Calu3 (cell line): ENCODE measurements at places on chromosomes 6 and 20. TPM values are rescaled to one million over a fixed set of nuclear protein-coding genes. Genes with fewer than 3 reads are reported as not detected.

GRCh38 chr20:46811224-46812084, 83.2 kb upstream of the EYA2 start:
- H3K4me1 ChIP-seq = peaks cover 17% of the 10 kb centered on the region
- no peak for DNase-seq
- H3K27me3 ChIP-seq = peaks cover 16% of the 10 kb centered on the region

DNA sequence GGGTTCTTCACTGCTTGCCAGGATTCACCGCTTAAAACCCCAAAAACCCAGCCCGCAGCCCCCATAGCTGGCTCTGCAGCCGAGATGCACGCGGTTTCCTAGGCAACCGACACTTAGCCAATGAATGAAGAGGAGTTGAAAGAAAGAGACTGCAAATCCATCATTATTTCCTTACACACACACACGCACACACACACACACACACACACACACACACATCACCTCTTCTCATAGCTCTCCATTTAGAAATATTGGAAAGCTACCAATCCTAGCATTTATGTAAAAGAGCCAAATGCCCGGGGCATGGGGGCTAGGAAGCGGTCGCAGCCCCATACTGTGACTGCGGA, 3.4 kb upstream of the TUBB2B start:
- H3K27me3 ChIP-seq = peaks cover 93% of the 10 kb centered on the region
- peak overlapping the region; percentile 73 for H3K4me3 ChIP-seq
- H3K27ac ChIP-seq = no peak overlapping the region
- peaks cover 16% of the 10 kb centered on the region for H3K36me3 ChIP-seq
- no peak for DNase-seq
- H3K4me1 ChIP-seq = peaks cover 11% of the 10 kb centered on the region

- H3K36me3 ChIP-seq = peaks cover 5% of the 10 kb centered on the region
- no peaks in the 10 kb centered on the region for H3K4me1 ChIP-seq
- no peak overlapping the region for H3K27ac ChIP-seq
- H3K27me3 ChIP-seq = no peaks in the 10 kb centered on the region
- DNase-seq = no peak
Observed at GRCh38 chr20:37856932-37857660, 45.8 kb upstream of the VSTM2L start.

- H3K4me1 ChIP-seq = no peaks in the 10 kb centered on the region
- no peak overlapping the region for H3K27ac ChIP-seq
- no peak overlapping the region for H3K4me3 ChIP-seq
- H3K27me3 ChIP-seq = no peaks in the 10 kb centered on the region
Observed at GRCh38 chr6:10014557-10014956, 400.3 kb downstream of the TFAP2A start.

GRCh38 chr6:63813566-63814120, 178.0 kb downstream of the PHF3 start:
- H3K4me1 ChIP-seq = no peaks in the 10 kb centered on the region
- no peak for DNase-seq
- H3K4me3 ChIP-seq = no peak overlapping the region

DNA sequence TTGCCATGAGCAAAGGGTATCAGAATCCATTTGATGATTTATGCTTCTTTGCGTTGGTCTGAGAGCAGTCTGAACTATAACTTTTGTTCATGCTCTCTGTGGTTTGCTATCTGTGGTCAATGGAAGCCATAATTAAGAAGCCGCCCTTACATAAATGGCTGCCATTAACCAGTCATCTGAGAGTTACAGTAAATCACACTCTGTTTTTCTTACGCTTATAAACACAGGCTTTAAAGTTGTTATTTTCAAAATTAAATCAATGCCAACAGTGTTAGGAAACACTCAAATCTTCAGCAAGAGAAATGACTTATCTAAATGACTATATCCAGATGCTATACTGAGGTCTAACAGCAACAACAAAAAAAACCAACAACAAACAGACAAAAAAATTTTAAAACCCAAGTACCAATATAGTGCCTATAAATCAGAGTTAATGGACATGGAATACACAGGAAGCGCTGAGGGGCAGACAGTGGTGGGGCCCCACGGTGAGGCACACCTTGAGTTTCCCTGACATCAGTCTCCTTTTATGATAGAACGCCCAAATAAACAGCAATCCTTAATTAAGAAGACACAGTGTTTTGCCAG, 108.0 kb upstream of the C6orf118 start:
- H3K27ac ChIP-seq = no peak overlapping the region
- no peak for DNase-seq
- H3K36me3 ChIP-seq = no peaks in the 10 kb centered on the region
- no peaks in the 10 kb centered on the region for H3K27me3 ChIP-seq
- no peaks in the 10 kb centered on the region for H3K4me1 ChIP-seq

- H3K27ac ChIP-seq = no peak overlapping the region
- H3K4me1 ChIP-seq = peaks cover 19% of the 10 kb centered on the region
- no peak overlapping the region for H3K4me3 ChIP-seq
- H3K27me3 ChIP-seq = peaks cover 15% of the 10 kb centered on the region
- no peaks in the 10 kb centered on the region for H3K36me3 ChIP-seq
Observed at GRCh38 chr6:43890197-43891062, 120.4 kb downstream of the VEGFA start.

DNA sequence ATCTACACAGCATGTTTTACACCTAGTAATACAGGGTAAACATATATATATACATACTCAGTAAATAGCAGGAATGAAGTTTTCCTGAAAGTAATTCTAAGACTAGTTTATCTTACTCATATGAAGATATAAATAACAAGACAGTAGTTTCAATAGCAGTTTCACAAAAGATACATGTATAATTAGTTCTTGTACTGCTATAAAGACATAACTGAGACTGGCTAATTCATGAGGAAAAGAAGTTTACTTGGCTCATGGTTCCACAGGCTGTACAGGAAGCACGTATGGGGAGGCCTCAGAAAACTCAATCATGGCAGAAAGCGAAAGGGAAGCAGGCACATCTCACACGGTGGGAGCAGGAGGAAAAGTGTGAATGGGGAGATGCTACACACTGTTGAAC, 16.9 kb downstream of the RARS2 start:
- no peak overlapping the region for H3K27ac ChIP-seq
- no peak overlapping the region for H3K4me3 ChIP-seq
- DNase-seq = no peak
- peaks cover 24% of the 10 kb centered on the region for H3K4me1 ChIP-seq
- no peaks in the 10 kb centered on the region for H3K36me3 ChIP-seq
- no peaks in the 10 kb centered on the region for H3K27me3 ChIP-seq

GRCh38 chr6:148494226-148494625, 151.6 kb downstream of the SASH1 start:
- no peaks in the 10 kb centered on the region for H3K27me3 ChIP-seq
- H3K4me3 ChIP-seq = no peak overlapping the region
- DNase-seq = no peak

GRCh38 chr20:18527836-18528235, 20.1 kb downstream of the SEC23B start:
- H3K27me3 ChIP-seq = no peaks in the 10 kb centered on the region
- H3K36me3 ChIP-seq = peaks cover 9% of the 10 kb centered on the region
- H3K27ac ChIP-seq = no peak overlapping the region
- no peak for DNase-seq

DNA sequence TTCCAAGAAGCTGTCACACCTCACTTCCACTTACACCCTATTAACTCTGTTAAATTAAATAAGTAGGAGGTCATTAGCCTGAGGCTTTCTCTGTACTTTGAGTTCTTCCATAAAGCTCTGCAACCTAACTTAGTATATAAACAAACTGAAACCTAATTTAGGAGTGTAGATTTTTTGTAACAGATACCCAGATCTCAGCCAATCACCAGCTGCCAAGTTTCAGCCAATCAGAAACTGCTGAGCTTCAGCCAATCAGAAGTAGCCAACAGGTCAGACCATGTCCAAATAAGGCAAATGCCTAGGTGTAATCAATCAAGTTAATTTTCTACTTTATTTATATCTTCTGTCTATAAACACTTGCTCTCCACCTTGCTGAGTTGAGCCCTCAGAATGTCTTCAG, 142.7 kb upstream of the SULF2 start:
- peak overlapping the region; percentile 45 for H3K27ac ChIP-seq
- H3K27me3 ChIP-seq = no peaks in the 10 kb centered on the region
- H3K4me3 ChIP-seq = no peak overlapping the region
- peaks cover 7% of the 10 kb centered on the region for H3K36me3 ChIP-seq
- peaks cover 64% of the 10 kb centered on the region for H3K4me1 ChIP-seq

DNA sequence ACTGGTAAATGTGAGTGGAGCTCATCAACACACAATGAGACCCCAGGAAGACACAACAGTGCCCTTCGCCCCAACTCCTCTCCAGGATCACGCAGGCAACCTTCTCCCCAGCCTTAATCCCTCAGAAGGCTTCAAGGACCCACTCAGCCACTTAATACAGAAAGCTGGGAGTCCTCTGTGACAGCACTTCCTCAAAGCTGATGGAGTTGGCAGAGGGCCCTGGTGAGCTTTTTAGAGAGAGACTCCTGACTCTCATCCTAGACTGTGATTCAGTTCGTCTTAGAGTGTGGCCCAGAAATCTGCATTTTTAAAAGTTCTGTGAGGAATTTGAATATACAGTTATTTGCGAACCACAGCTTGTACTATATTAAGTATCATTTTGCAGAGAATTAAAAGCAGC, 187.7 kb downstream of the UST start:
- no peaks in the 10 kb centered on the region for H3K36me3 ChIP-seq
- H3K27me3 ChIP-seq = no peaks in the 10 kb centered on the region
- H3K27ac ChIP-seq = no peak overlapping the region
- DNase-seq = no peak

- H3K27me3 ChIP-seq = no peaks in the 10 kb centered on the region
- H3K4me3 ChIP-seq = peak overlapping the region; percentile 79
- H3K36me3 ChIP-seq = peaks cover 67% of the 10 kb centered on the region
Observed at GRCh38 chr6:49553384-49553783, 2.9 kb downstream of the C6orf141 start.

GRCh38 chr6:127513425-127513824, 5.7 kb downstream of the MTCL3 start:
- no peak for DNase-seq
- no peaks in the 10 kb centered on the region for H3K4me1 ChIP-seq

DNA sequence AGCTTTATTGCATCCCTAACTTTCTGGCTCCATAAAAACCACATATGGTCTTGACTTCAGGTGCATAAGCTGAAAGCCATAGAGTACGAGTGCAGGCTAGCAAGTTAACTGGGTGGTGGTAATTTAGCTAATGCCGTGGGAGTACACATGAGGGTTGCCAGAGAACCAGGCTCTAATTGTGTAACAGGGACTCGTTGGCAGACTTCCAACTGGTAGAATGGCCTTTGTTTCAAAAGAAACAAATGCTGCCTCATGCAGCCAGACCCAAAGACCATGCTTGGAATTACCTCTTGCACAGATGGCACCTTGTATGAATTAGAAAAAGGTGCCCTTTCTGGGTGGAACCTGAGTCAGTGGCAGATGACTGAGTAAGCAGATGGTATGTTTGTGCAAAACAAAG, 73.2 kb downstream of the LY86 start:
- peaks cover 14% of the 10 kb centered on the region for H3K27me3 ChIP-seq
- H3K4me1 ChIP-seq = peaks cover 8% of the 10 kb centered on the region
- H3K36me3 ChIP-seq = no peaks in the 10 kb centered on the region
- no peak overlapping the region for H3K27ac ChIP-seq

DNA sequence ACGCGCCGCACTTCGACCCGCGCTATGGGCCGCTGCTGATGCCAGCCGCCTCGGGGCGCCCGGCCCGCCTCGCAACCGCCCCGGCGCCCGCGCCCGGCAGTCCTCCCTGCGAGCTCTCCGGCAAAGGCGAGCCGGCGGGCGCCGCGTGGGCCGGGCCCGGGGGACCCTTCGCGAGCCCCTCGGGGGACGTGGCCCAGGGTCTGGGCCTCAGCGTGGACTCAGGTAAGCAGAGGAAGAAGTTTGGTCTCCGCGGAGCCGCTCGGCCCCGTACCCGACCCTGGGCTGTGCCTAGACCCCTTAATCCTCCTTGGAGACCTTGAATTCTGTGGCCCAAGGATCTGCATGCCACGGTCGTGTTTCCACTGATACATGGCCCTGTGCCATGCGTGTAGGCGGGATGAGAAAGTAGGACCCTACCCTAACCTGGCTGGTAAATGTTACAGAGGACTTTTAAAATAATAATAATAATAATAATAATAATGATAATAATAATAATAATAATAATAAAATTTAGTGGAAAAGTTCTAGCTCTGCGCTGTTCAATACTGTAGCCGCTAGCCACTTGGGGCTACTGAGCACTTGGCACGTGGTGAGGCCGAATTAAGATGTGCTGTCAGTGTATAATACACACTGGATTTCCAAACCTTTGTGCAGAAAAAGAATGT, 5.6 kb downstream of the VGLL2 start:
- DNase-seq = no peak
- H3K4me1 ChIP-seq = no peaks in the 10 kb centered on the region
- no peaks in the 10 kb centered on the region for H3K36me3 ChIP-seq
- H3K27ac ChIP-seq = no peak overlapping the region

DNA sequence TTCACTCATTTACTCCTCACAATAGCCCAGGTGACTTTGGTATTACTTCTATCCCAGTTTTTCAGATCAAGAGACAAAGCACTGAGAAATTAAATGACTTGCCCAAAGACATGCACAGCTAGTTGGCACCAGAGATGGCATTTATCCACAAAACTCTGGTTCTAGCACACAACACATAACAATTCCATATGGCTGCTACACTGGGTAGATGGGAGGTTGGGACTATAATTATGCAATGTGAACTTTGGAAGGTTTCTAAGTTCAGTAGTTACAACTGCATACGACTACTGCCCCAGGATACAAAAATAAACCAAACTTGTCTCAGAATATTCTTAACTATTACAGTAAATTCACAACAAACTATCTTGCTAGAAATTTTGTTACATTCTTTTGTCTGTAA, 54.2 kb upstream of the MLIP start:
- no peaks in the 10 kb centered on the region for H3K36me3 ChIP-seq
- no peak overlapping the region for H3K27ac ChIP-seq
- DNase-seq = no peak
- H3K4me3 ChIP-seq = no peak overlapping the region
- H3K4me1 ChIP-seq = peaks cover 3% of the 10 kb centered on the region

- H3K27ac ChIP-seq = no peak overlapping the region
- H3K27me3 ChIP-seq = no peaks in the 10 kb centered on the region
- DNase-seq = peak; percentile 41
- no peak overlapping the region for H3K4me3 ChIP-seq
Observed at GRCh38 chr6:82022614-82023129, 224.9 kb downstream of the IBTK start.

GRCh38 chr6:146871611-146872425, 273.0 kb downstream of the ADGB start:
- H3K4me3 ChIP-seq = no peak overlapping the region
- peaks cover 21% of the 10 kb centered on the region for H3K4me1 ChIP-seq
- no peaks in the 10 kb centered on the region for H3K27me3 ChIP-seq

GRCh38 chr6:3013486-3013885, 13.8 kb downstream of the NQO2 start:
- no peak for DNase-seq
- no peaks in the 10 kb centered on the region for H3K4me1 ChIP-seq
- no peak overlapping the region for H3K27ac ChIP-seq

CLPSL2 gene
- total RNA-seq = not detected in 2 replicates

EPHA7 gene
- total RNA-seq = 0.17 and 1.6 TPM in 2 replicates

CAGE1 gene
- not detected in 2 replicates for total RNA-seq

CTCFL gene
- not detected in 2 replicates for total RNA-seq

BPIFB4 gene
- total RNA-seq = not detected in 2 replicates

FAM8A1 gene
- 11.6 and 11.8 TPM in 2 replicates for total RNA-seq

VSX1 gene
- not detected in 2 replicates for total RNA-seq

SPATA2 gene
- total RNA-seq = 16.0 and 16.6 TPM in 2 replicates

CDH22 gene
- total RNA-seq = not detected in 2 replicates

OR2H1 gene
- not detected in 2 replicates for total RNA-seq
